ENCODE measurements at places on chromosomes 5 and 9.

GRCh38 chr9:9215050-9215449 lies 1397.8 kb downstream of the PTPRD start:
- no peak for DNase-seq

GRCh38 chr5:147411359-147412319 lies 98.2 kb downstream of the DPYSL3 start:
- DNase-seq: no peak

DNA sequence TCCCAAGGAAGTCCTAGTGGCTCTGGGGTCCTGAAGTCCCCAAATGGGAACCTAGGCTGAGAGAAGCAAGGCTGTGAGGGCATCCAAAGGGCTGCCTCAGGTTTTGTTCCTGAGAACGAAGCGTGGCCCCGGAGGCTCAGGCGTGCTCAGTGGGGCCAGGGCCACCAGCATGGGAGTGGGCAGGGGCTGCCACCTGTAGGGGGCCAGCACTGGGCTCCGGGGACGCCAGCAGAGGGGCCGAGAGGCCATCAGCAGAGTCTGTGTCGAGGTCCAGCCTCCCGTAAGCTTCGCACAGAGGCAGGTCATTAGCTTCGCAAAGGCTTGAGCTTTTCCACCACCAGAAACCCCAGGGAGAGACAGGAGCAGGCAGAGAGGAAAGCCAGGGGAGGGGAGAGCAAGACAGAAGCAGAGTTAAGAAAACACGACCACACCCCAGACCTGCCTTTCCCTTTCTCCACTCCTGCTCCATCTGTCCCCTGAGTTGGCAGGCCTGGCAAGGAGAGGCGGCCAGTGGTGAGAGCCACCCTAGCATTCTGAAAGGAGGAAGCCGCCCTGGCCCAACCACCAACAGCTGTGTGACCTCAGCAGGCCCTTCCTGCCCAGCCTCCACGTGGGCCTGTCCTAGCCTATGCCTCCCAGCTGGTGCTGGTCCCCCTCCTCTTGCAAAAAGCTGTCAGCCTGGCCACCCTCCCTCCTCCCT lies 5.5 kb upstream of the SURF6 start:
- DNase-seq: no peak

- DNase-seq: no peak
These were observed at the start of gene SLC12A7 for GRCh38 chr5:1111727-1112289. TSS of gene SLC12A7 (minus strand) at chr5:1112063. CDS start at chr5:1111991, 72 bp downstream.

- no peak for DNase-seq
These were observed 534.5 kb downstream of the EBF1 start for GRCh38 chr5:158565017-158565789.

- no peak for DNase-seq
These were observed 44.2 kb upstream of the COL15A1 start for GRCh38 chr9:98899408-98900056.

DNA sequence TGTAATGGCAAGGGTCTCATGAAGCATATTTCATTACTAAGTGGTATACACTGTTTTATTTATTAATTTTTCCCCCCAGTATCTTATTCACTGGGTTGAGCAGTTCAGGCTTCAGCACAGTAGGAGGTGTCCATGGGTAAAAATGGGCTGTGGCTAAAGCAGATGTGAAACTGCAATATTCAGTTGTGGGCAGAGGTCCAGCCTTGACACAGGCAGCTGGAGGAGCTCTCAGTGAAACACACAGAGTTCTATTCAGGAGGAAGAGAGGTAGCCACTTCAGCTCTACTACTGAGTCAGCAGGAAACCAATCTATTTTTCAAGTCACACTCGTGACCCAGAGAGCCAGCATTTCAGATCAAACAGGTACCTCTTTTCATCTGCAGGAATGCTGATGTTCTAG lies 418.3 kb downstream of the CDH10 start:
- no peak for DNase-seq
